ENCODE measurements at places on chromosomes 2 and 18.

DNA sequence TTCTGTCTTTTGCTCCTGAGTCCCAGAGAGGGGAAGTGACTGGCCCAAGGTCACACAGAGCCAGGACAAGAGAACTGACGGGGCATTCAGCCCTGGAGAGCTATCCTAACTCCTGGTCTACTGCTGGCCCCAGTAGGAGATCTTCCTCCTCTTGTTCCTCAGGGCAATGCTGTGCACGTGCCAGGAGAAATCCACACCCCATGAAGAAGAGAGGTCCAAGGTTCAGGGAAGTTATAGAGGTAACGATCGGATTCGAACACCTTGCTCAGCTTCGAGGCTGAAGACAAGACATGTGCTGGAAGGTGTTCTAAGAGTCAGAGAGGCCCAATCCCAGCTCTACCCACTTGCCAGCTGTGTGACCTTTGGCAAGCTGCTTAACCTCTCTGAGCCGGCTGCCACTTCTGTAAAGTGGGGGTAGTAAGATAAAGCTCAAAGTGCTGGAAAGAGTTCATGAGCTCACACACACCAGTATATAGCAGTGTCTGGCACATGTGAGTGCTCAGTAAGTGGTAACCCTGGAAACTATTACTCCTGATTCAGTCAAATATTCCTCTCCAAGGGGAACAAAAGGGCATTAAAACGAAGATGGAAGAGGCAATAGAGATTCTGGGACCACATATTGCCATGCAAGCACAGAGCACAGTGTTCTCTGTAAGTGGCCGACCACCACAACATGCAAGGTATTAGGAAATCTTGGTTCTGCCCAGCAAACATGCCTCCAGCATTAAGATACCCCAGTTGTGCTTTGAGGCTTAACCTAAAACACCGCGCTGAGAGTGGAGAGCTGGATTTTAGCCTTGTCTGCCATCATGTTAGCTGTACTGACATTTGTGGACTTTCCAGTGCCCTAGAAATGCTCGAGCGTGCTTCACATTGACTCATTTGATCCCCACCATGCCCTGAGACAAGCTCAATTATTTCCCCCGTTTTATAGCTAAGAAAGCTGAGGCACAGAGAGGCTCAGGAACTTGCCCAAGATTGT is 25.6 kb downstream of the SERTAD2 start:
- DNase-seq = no peak

- DNase-seq = no peak
These were observed 20.7 kb upstream of the PLB1 start for GRCh38 chr2:28475088-28475595.

DNA sequence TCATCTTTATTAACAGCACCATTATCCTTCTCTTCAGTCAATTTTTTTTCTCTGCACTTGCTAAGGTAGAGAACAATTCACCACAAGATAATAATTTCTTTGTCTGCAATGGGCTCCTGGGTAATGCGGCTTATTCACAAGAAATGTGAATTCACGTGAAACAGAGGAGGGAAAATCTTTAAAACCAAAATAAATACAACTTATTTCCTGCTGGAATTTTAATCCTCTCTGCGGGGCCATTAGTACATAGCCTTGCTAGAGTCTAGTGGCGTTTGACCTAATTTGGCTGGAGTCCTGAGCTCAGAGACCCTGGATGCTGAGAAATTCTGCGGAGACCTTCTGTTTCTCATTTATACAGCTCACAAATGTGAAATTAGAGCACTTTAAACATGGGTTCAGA is 319.3 kb upstream of the MMADHC start:
- DNase-seq = no peak

DNA sequence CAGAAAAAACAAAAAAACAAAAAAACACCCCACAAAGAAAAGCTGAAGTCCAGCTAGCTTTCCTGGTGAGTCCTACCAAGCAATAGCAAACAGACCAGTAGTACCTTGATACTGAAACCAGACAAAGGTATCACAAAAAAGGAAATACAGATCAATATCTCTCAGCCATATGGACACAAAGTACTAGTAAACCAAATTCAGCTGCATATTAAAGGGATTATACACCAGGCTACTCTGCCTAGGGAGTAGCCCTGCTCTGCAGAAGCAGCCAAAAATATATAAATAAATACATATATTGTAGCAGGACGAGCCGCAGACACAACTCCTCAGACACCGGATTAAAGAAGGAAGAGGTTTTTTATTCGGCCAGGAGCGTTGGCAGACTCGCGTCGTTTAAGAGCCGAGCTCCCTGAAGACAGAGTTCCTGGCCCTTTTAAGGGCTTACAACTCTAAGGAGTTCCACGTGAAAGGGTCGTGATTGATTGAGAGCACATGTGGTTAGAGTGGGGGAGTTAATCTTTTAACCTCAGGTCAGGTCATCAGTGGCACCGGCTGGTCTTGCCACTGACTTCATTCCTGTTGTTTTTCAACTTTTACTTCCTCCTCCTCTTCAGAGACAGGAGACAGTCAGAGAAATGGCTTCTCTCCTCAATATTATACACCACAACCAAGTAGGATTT is 38.4 kb upstream of the DTNB start:
- no peak for DNase-seq

DNA sequence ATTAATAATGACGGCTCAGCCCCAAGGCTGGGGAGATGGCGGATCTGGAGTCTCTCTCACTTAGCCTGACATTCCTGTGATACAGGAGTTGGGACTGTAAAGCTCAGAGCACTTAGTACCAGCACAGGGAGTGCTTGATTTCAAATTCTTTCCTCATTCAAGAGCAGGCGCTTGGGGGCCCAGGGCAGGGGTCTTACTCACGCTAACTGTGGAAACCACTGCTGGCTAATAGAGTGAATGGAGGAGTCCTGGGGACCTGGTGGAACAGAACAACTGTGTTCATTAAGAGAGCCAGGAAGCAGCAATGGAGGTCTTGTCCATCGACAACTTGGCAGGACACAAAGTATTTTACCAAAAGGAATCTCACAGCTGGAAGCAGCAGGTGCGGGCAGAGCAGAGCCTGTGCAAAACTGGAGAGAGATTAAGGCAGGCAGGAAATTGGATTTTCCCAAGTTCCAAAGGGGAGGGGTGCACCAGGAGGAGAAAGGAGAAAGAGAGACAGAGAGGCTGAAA is 358.9 kb downstream of the TNS1 start:
- DNase-seq = no peak

DNA sequence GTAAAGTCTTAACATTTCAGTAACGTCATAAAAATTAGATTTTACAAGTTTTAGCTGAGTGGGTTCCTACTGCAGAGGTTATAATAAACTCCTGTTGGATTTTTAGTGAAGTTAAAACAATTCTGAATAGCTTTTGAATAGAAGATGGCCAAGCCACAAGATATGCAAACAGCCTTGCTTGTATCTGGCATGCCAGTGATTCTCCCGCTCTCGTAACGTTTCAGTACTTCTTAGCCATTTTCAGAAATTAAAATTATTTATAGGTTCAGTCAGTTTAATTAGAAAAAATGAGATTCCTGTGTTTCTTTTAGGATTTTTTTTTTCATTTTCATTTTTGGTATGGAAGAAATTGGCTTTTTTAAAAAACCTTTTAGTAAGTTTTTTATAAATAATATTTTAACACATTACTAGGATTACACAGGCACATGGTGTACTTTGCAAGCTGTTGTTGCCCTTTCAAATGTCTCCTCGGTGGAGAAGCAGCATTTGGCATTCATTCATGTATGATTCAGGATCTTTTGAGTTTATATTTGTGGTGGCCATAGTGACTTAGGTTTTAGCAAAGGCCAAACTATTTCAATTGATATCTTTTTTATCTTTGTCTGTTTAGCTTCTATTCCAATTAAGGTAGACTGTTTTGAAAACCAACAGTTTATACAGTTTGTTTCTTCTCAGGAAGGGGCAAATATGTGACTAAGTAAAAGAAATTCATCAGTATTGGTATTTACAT is 30.6 kb upstream of the RND3 start:
- DNase-seq = no peak

DNA sequence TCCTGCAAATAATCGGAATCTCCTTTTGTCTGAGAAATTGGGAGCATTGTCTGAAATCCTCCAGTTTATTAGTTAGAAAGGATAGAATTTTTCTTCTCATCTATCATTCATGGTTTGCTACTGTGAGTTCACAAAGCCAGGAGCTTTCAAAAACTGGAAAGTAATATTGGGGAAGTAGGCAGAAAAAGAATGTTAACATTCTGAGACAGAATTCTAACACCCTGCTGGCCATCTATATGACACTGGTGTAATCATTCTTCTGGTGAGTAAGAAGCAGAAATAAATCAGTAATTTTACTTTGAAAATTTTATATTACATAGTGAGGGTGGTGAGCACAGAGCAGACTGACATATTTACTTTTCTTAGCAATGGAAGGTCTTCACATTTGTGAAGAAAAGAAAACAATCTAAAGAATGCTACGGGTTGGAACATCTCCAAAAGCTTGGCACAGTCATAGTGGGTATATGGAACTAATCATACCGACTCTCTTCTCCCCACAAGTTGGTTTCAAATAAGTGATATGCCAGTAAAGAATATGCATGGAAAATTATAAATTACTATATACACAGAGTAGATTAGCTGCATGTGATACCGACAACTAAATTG is 344.9 kb downstream of the LPIN1 start:
- DNase-seq = no peak

- no peak for DNase-seq
These were observed 3.5 kb downstream of the MAP3K20 start for GRCh38 chr2:173079141-173079540.

GRCh38 chr2:7704296-7704865 is 787.2 kb downstream of the RNF144A start:
- no peak for DNase-seq

DNA sequence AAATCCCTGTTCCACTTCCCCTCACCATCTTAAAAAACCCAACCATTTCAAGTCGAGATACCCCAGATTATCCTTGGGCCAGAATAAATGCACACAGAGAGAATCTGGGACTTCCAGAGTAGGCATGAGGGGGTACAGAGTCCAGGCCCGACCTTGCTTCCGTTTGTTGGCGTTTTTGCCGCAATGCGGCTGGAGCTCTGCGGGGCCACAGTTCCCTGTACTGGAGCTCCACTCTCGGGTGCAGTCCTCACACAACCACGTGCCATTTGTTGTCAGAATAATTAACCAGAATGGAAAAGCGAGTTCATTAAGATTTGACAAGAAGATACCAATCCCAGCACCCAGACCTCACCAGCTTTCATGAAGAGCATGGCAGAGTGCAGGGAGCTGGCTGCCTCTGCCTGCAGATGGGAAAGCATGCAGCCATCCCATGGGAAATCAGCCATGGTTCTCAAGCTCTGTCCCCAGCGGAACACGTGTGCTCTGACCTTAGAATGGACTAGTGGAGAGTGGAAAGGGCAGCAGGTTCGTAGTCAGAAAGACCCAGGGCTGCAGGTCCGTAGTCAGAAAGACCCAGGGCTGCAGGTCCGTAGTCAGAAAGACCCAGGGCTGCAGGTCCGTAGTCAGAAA is 472.8 kb downstream of the EIPR1 start:
- no peak for DNase-seq

- DNase-seq = no peak
These were observed 264.5 kb downstream of the ATAD2B start for GRCh38 chr2:23662466-23662865.

- no peak for DNase-seq
These were observed 317.9 kb upstream of the PKDCC start for GRCh38 chr2:41729800-41730364.

DNA sequence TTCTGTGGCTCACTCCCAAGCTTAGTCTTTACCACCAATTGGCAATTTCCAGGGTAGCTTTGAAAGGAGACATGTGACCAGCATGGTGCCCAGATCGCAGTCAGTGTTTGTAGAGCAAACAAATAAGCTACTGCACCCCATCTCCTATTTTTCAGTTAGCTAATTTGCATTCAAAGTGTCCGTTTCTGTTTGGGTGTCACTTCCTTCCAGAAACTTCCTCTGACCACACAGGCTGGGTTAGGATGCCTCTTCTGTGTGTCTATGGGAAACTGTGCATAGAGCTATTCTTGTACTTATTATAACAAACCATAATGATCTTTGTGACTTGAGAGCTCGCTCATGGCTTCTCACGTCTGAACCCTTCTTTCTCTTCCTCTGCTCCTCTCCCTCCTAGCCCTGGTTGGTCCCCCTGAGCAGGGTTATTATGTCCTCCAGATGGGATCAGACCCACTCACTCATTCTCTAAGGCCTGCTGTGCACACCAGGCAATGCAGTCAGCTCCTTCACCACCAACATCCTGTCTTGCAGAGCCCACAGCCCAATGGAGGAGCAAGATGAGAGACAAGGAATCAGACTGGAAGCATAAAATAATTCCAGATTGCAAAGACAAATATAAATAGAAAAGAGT is 101.2 kb upstream of the ALK start:
- DNase-seq = no peak

- no peak for DNase-seq
These were observed 81.0 kb downstream of the ZNF236 start for GRCh38 chr18:76903386-76903785.

DNA sequence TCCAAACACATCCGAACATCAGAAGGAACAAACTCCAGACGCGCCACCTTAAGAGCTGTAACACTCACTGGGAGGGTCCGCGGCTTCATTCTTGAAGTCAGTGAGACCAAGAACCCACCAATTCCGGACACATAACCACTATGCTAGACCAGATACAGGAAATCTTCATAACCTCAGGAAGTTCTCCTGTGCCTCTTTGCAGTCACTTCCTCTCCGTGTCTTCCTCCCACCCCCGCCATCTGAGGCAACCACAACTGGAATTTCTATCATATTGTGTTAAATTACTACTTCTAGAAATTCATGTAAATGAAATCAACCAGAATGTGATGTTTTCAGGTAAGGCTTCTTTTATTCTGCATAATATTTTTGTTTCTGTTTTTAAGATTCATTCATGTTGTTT is 631.0 kb upstream of the NXPH2 start:
- DNase-seq = no peak

DNA sequence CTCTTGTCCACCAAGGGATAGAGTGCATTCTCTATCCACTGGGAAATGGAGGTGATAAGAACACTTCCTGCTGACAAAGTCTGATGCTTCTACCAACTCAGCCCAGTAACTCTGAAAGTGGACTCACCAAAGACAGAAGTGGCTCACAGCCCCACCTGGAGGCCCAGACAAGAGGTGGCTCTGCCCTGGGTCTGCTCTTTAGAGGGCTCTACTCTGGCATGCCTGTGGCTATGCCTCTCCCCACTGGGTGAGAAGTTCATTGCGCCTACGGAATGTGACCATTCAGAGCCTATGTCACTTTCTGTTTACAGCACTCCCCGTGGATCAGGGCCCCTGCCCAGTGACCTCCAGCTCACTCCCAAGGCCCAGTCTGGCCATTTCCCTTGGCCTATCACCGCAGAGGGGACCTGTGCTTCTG is 13.5 kb upstream of the XDH start:
- DNase-seq = no peak

GRCh38 chr18:79779700-79780190 is 18.0 kb upstream of the KCNG2 start:
- no peak for DNase-seq

DNA sequence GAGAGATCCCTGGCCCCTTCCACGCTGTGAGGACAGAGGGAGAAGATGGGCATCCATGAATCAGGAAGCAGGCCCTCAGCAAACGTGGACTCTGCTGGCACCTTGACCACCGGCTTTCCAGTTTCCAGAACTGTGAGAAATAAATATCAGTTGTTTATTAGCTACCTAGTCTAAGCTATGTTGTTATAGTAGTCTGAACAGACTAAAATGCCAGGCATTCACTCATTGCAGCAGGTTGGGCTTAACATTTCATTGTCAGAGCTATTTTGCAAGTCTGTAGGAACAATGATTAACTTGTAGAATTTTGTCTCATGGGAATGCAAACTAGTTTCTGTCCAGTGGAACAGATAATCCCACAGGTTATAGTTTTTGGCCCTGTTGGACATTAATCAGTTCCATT is 24.8 kb upstream of the TBC1D8 start:
- no peak for DNase-seq

GRCh38 chr2:164369366-164369765 is 251.9 kb downstream of the GRB14 start:
- DNase-seq = no peak

Data from dorsolateral prefrontal cortex (tissue), 122 donors.